ENCODE measurements at places on chromosomes 6 and 20.

DNA sequence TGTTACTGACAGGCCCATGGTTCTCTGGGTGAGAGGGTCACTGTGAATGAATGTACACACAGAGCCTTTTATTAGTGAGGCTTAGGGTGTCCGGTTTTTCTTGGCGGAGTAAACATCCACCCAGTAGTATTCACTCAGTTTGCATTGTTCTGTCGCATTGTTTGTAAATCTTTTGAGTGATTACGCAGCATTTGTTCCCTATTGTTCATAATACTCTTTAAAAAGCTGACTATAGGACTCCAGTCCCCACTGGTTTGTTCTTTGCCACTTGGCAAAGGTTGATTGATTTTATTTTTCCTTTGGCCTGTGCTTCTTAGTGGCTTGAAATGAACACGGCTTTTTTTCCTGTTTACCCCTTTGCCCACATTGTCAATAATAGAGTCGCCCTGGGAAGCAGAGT lies 130.1 kb upstream of the ESR1 start:
- DNase-seq: no peak

GRCh38 chr20:42204109-42204660 lies 586.0 kb upstream of the CHD6 start:
- DNase-seq: no peak

DNA sequence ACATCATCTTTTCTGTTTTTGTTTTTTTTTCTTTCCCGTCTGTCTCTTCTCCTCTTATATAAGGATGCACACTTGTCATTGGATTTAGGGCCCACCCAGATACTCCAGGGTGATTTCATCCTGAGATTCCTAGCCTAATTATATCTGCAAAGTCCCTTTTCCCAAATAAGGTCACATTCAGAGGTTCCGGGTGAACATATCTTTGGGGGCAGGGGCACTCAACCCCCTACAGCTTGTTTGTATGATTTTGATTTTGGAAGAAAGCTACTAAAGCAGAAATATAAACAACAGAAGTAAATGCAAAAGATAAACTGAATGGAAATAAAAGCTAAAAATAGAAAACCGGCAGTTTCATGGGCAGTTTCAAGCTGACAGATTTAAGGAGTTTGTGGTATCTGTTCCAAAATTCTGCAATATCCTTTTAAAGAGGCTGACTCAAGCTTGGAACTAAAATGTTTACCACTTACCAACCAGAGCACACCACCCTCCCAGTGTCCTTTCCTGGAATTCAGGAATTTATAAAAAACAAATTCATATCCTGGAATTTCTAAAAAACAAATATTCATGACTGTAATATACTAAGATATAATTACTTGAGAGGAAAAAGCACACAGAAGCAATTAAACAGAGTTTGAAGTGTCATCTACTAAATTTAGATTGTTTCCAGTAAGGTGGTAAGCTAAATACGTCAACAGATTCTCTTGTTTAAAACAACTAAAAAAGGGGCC lies 100.0 kb upstream of the CARMIL1 start:
- DNase-seq: no peak

DNA sequence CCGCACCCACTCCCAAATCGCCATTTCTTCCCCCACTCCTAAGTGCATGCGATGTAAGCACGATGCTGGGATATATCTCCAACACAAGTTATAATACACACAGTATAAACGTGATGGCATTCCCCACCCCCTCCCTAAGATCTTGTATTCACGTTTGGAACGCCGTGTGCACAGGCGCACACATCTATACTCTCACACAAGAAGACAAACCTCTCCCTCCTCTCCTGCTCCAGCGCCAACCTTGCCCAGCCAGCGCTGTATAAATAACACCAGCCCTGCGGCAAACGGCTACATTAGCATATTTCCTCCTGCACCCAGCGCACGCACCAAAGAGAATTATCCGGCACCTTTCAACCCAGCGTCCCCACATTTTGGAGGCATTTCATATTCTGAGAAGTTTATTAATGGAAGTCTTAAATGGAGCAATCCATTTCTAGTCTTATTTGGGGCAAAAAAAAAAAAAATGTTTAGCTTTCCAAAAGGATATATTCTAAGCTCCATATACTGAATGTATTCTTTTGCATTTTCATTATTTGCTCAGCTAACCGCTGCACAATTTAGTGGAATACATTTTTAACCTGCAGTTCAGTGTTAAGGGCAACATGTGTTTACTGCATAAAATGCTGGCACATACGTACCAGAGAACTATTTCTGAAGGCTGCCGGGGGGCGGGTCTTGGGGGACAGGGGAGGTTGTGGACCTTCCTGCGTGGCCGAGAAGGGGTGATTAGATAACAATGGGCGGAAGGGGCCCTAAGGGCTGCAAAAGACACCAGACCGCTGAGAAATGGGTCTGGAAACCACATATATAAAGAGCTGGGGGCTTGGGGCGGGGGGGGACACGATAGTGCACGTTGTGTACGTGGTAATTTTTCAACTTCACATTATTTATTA lies 1.1 kb upstream of the SLC22A23 start:
- DNase-seq: no peak

- DNase-seq: no peak
These were observed 374.2 kb upstream of the FLRT3 start for GRCh38 chr20:14711652-14712051.

DNA sequence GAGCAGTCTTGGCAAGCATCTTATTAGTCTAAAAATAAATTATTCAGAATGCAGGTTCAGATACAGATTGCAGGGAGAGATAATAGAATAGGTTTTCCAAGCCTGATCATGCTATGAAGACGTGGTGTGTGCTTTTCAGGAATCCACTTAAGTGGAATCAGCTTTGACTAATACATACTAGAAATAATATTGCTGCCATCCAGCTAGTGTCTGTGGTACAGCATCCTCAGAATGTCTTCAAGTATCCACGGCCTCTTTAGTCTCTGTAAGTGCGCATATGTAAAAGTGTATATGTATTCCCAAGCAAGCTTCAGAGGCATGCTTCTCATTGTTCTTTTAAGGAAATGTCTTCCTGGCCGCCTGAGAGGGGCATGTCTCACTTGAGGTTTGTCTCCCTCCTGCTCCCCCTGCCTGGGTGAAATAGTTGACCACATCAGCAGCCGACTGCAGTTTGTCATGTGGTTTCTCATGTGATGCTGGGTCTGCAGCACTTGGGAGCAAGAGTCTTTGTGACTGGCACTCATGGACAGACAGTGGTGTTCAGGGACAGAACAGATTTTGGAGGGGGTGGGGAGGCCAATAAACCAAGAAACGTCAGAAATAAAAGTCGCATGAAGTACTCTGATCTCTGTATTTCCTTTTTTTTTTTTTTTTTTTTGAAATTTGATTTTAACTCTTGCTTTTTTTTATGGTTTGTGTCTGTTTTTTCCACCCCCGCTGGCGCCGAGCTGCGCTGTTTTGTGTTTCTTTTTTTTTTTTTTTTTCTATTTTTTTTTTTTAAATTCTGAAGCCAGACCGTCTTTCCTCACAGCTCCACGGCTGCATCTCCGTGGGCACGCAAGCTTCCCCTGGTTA lies 150.8 kb downstream of the PRL start:
- DNase-seq: no peak

DNA sequence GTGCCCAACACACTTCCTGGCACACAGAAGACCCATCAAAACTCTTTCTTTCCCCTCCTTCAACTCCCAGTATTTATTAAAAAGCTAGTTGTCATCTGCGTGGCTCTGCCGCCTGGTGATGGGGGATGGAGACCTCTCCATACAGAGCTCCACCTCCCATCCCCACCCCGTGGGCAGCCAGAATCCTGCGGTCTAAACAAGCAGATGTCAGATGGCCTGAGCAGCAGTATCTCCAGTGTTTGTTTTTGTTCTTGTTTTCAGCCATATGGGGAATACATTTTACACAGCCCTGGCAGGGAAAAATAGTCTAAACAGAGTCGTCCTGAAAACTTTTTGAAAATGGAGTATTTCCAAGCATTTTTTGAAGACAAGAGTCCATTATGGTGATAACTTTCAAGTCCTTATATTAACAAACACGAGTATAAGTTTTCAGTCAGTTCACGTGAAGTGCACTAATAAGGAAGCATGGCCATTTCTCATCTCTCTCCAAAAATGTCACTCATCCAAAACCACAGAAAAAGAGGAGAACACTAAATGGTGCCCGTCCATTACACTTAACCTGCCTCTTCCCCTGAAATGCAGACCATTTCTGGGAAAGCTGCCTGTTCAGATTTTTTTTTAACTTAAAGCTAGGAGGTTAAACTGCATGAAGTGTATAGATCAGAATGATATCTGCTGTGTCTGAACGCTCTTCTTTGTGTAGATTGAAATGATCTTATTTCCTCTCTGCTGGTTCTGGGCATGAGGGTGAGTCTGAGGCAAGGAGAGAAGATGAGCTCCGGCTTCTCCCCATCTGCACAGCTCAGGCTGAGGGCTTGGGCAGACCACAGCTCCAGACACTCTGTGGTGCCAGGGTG lies 91.0 kb downstream of the TCP11 start:
- no peak for DNase-seq
